ENCODE measurements at places on chromosomes 5 and 9.

GRCh38 chr5:72608297-72608696 lies 101.1 kb upstream of the ZNF366 start:
- DNase-seq = no peak

- DNase-seq = no peak
Observed at GRCh38 chr9:109812818-109813281, 32.9 kb downstream of the PALM2AKAP2 start.

- DNase-seq = no peak
Observed at GRCh38 chr9:124776954-124777648, at the start of gene OLFML2A. TSS of gene OLFML2A (plus strand) at chr9:124777133. CDS start at chr9:124777271, 138 bp downstream.

DNA sequence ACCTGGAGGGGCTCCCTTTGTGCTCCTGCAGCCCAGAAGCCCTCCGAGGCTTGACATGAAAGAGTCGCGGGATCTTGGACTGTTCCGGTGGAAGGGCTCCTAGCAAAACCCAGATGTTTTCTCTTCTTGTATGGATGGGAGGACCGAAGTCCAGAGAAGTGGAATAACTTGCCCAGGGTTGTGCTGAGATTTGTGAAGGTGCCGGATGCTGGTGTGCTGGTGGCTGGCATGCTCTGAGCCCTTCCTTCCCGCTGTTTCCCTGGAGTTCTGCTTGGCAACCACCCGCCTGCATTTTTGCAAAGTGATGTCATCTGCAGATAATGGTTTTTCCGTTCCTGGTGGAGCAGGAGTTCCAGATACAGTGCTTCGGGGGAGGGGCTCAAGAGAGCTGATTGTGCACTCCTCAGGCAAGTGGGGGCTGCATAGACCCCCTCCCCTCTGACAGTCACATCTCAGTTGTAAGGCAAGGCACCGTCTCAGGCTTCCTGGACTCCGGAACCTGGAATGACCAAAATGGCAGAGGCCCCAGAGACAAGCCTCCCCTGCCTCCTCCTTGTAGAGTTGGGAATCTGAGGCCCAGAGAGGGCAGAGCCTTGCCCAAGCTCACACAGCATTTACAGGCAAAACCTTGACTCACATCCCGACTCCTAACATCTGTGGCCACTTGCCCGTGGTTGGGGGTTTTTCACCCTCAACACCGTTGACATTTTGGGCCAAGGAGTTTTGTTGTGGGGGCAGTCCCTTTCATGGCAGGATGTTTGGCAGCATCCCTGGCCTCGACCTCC lies 157.0 kb downstream of the RGS3 start:
- no peak for DNase-seq

- no peak for DNase-seq
Observed at GRCh38 chr5:159878988-159879471, 37.3 kb upstream of the ADRA1B start.

GRCh38 chr5:9558319-9558965 lies 12.6 kb upstream of the SEMA5A start:
- DNase-seq = no peak

DNA sequence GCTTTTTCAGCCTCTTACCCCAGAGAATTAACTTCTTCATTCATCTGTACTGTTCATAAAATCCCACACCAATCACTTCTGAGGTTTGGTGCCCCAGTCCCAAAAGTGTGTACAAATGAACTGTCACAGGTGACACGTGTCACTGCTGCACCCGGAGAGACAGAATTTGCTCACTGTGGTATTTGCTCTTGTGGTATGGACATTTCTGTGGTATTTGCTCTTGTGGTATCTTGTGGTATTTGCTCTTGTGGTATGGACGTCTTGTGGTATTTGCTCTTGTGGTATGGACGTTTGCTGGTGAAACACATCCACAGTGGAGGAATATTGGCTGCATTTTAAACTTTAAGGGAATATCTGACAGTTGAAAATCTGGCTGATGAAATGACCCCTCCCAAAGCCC lies 214.9 kb upstream of the DAP start:
- DNase-seq = no peak

GRCh38 chr5:19370655-19371386 lies 617.2 kb downstream of the CDH18 start:
- DNase-seq = no peak

- DNase-seq = no peak
Observed at GRCh38 chr5:104843822-104844221, 1281.2 kb upstream of the NUDT12 start.

DNA sequence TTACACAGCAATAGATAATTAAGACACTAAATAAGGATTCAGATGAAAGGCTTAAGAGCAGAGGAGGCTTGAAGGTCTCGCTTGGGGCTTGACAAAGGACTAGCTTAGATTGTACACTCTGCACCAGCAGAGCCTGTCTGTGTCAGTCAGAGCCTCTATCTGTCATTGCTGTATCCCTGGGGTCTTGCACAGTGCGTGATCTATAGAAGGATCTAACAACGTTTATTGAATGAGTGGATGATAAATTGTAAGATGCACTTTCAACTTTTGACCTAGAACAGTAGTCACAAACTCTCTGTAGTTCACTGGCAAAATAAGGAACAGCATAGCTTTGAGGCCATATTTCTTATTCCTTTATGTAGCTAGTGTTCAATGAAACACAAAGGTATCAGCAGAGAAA lies 173.5 kb downstream of the ENTREP1 start:
- DNase-seq = no peak
